NCI-H526 (cell line): ENCODE measurements at places on chromosomes 11 and 22.

DNA sequence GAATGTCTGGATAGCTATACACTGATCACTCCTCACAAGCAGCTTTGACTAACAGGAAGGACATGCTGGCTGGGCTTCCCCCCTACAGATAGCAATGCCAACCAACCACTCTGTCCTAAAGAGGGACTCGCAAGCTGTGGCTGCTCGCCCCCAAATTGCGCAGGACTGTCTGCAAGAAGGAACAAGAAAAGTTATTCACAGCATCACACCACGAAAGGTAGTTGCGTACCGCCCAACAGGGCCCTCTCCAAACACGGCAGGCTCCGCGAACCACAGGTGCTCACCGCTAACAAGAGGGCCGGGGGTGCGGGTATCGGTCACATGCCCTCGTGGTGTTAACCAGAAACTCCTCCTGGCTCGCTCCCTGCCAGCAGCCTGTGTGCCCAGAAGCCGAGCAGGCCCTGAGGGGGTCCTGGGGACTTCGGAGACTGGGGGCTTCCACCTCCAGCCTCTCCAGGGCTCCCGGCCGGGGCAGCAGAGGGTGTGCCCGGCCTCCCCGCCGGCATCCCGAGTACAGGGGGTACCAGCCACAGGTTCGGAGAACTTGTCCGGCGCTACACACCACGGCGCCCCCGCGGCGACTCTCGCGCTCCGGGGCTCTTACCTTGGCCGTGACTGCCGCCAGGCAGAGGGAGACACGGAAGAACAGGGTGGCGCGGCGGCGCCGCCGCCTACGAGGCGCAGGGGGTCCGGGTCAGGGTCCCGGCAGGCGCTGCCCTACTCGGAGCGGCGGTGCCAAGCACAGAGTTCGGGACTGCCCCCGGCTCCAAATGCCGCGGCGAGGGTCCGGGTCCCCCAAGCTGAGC lies 682 bp downstream of the LARGE1 start:
- peak; percentile 58 for DNase-seq

DNA sequence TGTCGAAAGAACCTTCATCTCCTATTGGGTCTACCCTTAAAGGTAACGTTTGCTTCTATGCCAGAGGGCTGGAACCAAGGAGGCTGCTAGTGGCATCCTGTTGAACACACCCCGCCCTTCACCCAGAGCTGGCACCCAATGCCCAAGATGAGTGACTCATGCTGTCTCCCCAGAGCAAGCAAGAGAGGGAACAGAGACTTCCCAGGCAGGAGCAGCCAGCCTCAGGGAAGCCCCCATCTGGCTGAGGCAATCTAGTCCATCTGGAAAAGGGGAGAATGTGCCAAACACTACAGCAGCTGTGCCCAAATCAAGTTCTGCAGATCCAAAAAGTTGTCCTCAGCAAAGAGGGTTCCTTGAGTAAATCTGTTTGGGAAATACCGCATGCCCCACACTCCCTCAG lies 91.9 kb upstream of the TP53I11 start:
- DNase-seq: no peak

- no peak for DNase-seq
Observed at GRCh38 chr22:25869771-25870170, 127.8 kb downstream of the MYO18B start.

DNA sequence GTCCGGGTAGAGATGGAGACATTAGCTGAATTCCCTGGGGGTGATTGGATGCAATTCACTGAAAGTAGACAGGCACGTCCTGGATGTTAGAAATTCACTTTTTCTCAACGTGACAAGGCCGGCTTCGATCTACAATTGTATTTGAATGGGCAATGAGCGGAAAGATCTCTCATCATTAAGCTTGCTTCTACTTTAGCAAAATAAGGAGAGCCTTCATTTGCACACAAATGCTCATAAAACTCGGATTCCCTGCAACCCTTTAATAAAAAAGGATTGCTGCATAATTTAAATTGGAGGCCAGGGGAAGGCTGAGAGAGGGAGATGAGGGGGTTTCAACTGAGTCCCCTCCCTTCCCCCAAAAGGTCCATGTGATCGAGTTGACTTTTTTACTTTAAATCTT lies 10.6 kb upstream of the PAX6 start:
- no peak for DNase-seq

- DNase-seq: no peak
Observed at GRCh38 chr22:26887916-26888315, 230.5 kb downstream of the MIAT start.

DNA sequence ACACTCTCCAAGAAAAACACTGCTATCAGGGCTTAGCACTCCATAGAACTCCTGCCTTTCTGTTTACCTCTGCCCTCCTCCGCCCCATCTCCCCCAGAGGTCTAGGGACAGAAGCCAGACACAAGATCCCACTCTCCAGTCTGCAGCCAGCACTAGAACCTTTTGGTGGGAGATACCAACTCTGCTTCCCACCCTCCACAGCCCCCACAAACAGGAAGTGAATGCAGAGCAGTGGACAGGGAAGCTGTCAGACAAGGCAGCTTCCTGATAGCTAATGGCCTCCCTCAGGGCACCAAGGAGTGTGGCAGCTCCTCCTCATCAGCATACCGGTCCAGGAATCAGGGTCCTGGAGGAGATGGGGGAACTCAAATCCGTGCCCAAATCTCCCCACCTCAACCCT lies 5.1 kb downstream of the SCN4B start:
- DNase-seq: no peak

DNA sequence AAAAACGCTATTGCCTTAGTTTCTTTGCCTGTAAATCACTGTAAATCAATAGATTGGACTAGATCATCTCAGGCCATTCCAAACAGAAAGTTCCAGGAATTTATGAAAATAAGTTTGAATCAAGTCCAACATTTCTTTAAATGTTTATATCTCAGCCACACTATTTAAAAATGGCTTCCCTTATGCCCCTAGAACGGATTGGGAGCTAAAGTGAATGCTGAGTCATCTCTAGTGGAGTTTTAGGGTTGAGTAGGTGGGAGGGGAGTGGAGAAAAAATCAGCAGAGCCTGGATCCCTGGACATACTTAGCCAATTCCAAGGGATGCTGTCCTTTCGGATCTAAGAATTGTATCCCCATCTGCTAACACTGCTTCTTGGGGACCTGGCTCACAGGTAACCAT lies 48.6 kb downstream of the EHF start:
- no peak for DNase-seq

DNA sequence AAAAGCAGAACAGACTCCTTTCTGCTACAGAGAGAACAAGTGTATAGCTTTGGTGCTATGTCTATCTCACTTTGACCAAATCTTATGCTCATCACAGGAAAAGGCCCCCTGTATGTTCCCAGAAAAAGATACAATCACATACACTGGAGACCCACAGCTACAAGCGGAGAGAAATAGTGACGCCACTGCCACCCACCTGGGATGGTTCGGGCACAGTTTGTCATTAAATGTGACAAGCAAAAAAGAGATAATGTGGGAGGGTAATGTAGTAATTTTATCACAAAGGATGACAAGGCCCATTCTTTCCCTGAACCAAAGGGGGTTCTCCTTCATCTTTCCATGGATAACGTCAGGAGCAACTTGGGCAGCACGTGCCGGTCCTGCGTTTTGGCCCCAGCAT lies 32.0 kb downstream of the THOC5 start:
- DNase-seq: no peak

- DNase-seq: no peak
Observed at GRCh38 chr11:76832361-76832760, 28.4 kb upstream of the ACER3 start.

DNA sequence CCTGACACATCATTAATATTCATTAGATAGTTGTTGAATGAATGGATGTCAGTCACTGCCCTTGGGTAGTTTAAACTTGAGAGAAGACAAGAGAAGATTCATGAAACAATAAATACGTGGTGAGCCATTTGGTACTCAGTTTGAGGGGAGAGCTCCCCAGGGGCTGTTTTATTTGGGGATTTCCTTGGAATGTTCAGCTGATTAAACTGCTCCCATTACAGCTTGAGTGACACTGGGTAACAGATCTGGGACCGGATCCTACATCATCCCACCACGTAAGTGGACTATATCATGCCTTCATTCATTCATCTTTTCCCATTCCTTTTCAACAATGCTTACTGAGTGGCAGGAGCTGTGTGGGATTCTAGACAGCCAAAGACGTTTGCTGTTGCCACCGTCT lies 162.0 kb downstream of the FAT3 start:
- no peak for DNase-seq

GRCh38 chr22:27746918-27747317 lies 54.6 kb downstream of the MN1 start:
- no peak for DNase-seq

GRCh38 chr11:134022748-134023147 lies 46.1 kb upstream of the JAM3 start:
- peak; percentile 42 for DNase-seq

DNA sequence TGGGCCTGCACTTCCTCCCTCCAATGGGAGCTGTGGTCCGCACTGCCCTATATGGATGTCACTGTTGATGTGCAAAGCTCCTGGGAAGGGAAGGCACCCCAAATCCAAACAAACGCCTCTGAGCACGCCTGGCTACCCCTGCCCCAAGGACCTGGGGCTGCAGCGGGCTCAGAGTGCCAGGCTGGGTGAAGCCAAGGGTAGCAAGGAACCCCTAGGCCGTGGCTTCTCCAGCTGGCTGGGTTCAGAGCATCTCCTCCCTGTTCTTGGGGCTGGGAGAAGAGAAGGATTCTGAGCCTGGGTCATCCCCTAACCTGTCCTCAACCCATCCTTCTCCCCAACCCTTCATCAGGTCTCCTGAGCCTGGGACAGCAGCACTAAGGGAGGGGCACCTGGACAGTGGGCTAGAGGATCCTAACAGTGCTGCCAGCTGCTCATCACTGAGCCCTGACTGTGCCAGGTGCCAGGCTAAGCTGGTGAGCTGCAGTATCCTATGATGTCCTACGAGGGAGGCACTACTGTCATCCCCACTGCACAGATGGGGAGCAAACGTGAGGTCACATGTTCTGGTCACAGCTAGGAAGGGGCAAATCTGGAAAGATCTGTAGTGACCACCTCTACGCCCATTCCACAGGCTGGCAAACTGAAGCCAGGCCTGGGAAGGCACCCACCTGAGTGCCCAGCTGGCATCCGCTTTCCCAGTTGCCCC lies 3.0 kb downstream of the SSTR3 start:
- DNase-seq: no peak

GRCh38 chr22:46564084-46564714 lies 26.8 kb upstream of the CELSR1 start:
- DNase-seq: no peak
